SK-N-SH (cell line): ENCODE measurements at places on chromosomes 5 and 9. TPM values are rescaled to one million over a fixed set of nuclear protein-coding genes. Genes with fewer than 3 reads are reported as not detected.

Gene IL9
- polyA plus RNA-seq = not detected in 2 replicates

Gene GRIA1
- polyA plus RNA-seq = 0.35 and 0.80 TPM in 2 replicates

Gene TMOD1
- polyA plus RNA-seq = 0.54 and 1.6 TPM in 2 replicates

Gene WWC1
- polyA plus RNA-seq = 15.2 and 16.9 TPM in 2 replicates

Gene NEURL1B
- polyA plus RNA-seq = 2.2 and 2.8 TPM in 2 replicates

Gene CDKN2A
- 34.1 and 41.4 TPM in 2 replicates for polyA plus RNA-seq

Gene ZFP2
- polyA plus RNA-seq = 0.29 and 0.33 TPM in 2 replicates

Gene OR1Q1
- 0.10 and 0.29 TPM in 2 replicates for polyA plus RNA-seq

Gene NR2F1-AS1
- 7.4 and 8.3 TPM in 2 replicates for polyA plus RNA-seq

Gene IL3
- not detected in 2 replicates for polyA plus RNA-seq

Gene AJM1
- 2.4 and 2.6 TPM in 2 replicates for polyA plus RNA-seq

Gene C6
- polyA plus RNA-seq = 0.02 and 0.08 TPM in 2 replicates

Gene PLCXD3
- 0.15 and 0.34 TPM in 2 replicates for polyA plus RNA-seq

Gene PCDHB8
- polyA plus RNA-seq = 3.0 and 3.4 TPM in 2 replicates

Gene TAF11L5
- not detected in 2 replicates for polyA plus RNA-seq

Gene MSX2
- polyA plus RNA-seq = 5.1 and 5.8 TPM in 2 replicates

Gene FOXD4L4
- 0.13 and 0.19 TPM in 2 replicates for polyA plus RNA-seq

Gene GLIPR2
- 38.3 and 40.1 TPM in 2 replicates for polyA plus RNA-seq

Gene CCDC192
- polyA plus RNA-seq = not detected in 2 replicates

Gene EXOSC2
- polyA plus RNA-seq = 28.7 and 36.8 TPM in 2 replicates

Gene PLEKHG4B
- 0.18 and 0.21 TPM in 2 replicates for polyA plus RNA-seq

Gene SURF6
- 42.1 and 44.5 TPM in 2 replicates for polyA plus RNA-seq

Gene PAEP
- 0.08 TPM in 1 of 2 replicates, not detected in the other for polyA plus RNA-seq

Gene PLAC8L1
- 0.21 and 0.55 TPM in 2 replicates for polyA plus RNA-seq

Gene PCDHGA7
- polyA plus RNA-seq = 3.4 and 7.8 TPM in 2 replicates

Gene STKLD1
- 2.3 and 2.5 TPM in 2 replicates for polyA plus RNA-seq

Gene CD72
- polyA plus RNA-seq = 2.5 and 2.7 TPM in 2 replicates

Gene ADGRV1
- 0.23 and 0.49 TPM in 2 replicates for polyA plus RNA-seq

Gene GGTA1
- 0.03 and 0.11 TPM in 2 replicates for polyA plus RNA-seq

Gene ARHGEF37
- 0.94 and 1.3 TPM in 2 replicates for polyA plus RNA-seq

Gene ADAMTS19
- polyA plus RNA-seq = 0.10 TPM in 1 of 2 replicates, not detected in the other

Gene PLAA
- 13.4 and 14.0 TPM in 2 replicates for polyA plus RNA-seq

Gene SLC25A2
- polyA plus RNA-seq = not detected in 2 replicates

Gene GFI1B
- 0.03 TPM in 1 of 2 replicates, not detected in the other for polyA plus RNA-seq

Gene SCGB3A2
- polyA plus RNA-seq = not detected in 2 replicates

Gene IRX2
- not detected in 2 replicates for polyA plus RNA-seq

Gene SYK
- not detected in 2 replicates for polyA plus RNA-seq

Gene ABO
- not detected in 2 replicates for polyA plus RNA-seq

Gene KIF4B
- polyA plus RNA-seq = 0.02 and 0.03 TPM in 2 replicates
